Caudate nucleus (tissue), 63 donors: ENCODE measurements at places on chromosomes 1 and 21.

DNA sequence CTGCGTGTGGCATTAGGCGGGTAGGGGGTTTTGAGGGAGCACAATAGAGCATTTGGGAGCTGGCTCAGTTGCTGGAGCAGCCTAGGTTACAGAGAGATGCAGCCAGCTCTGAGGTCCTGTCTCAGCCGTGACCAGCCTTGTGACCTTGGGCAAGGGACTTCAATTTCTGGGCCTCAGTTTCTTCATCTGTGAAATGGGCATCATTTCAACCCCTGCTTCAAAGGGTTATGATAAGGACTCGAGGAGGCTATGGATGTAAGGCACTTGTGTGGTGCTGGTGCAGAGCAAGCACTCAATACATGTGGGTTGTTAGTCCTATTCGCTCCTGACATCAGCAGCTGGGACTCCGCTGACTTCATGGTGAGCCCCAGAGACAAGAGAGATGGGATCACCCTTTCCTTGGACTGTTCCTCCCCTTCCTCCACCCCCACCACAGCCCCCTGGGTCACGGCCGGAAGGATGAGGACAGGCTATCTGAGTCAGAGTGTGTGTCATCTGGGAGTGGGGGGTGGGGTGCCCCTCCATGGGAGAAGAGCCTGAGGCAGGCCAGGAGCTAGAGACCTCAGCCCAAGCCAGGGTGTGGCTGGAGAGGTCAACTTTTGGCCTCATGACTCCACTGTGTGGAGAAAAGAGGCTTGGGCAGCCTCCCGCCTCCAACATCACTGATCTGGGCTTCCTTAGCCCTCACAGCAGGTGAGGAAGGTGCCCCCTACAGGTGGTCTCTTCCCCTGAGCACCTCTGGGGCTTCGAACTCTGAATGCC is 71.4 kb upstream of the ZBTB40 start:
- no peak for DNase-seq

DNA sequence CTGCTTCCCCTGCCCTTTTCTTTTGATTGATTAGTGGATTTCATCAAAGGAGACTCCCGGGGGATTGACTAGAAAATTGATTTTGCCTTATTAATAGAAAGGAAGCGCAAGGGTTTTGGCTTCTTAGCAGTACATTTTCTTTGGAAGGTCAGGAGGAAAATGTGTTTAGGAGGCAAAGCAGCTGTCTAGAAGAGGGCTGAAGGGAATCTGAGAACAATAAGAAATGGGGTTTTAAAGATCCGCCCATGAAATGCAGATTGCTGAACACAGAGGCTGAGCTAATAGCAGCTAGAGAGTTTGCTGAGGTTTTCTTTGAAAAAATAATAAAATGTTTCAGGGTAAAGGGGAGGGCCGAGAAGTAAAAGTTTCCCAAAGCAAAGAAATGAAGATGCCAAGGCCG is 4.9 kb downstream of the SERTAD4 start:
- no peak for DNase-seq

DNA sequence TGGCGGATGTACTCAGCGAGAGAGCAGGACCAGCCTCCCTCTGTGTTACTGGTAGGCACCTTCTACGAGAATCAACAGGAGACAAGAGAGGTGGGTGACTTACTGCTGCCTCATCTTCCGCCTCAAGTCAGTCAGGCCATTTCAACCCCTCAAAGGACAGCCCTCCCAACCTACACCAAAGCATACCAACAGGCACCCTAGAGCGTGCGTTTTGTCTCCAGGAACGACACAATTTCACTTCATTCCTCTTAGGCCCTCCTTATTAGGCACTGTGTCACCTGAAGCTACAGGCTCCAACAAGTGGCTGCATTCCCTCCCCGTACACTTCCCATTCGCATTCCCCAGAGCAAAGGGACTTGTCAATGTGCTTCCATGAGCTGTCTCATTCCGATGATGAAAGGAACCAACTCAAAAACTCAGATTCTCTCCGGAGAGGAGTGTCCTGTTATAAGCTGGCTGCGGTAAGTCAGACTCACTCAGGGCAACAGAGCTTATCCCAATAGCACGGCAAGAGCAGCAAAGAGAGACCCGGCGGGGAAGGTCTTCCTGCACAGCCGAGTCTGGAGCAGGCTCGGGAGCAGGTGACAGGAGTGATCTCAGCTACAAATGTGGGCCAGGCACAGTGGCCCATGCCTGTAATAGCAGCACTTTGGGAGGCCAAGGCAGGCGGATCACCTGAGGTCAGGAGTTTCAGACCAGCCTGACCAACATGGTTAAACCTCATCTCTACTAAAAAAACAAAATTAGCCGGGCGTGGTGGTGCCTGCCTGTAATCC is 120.6 kb upstream of the IFFO2 start:
- no peak for DNase-seq

DNA sequence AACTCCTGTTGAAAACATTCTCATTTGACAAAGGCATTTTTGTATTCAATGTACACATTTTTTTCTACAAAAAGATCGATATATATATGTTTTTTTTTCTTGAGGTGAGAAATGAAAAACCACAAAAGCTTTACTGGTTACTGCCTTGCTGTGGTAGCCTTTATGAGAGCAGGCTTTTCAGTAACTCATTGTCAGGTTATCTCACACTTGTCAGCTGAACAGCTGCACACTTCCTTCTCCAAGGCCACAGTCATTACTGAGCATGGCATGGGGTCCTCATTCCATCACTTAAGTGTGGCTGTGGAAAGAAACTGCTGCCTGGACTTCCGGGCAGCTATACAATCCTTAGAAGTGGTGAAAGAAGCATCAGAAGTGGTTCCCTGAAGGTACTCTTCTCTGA is 169.3 kb upstream of the ZP4 start:
- DNase-seq, result no peak

DNA sequence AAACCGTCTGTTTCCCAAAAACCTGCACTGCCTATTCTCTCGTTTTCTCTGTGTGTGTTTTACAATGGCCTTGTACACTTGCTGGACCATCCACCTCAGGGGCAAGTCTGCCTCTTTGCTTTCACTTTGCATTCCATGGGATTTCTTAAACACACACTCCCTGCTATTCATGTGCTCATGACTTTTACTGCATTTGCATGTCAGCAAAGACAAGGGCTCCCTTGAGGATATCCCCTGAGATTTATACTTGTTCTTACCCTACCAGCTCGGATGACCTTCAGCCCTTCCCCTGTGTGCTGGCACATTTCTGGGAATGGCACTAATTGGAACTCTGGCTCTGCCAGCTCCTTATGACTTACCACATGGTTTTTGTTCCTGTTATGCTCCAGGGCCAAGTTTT is 386.9 kb downstream of the AMY1C start:
- DNase-seq, result no peak

DNA sequence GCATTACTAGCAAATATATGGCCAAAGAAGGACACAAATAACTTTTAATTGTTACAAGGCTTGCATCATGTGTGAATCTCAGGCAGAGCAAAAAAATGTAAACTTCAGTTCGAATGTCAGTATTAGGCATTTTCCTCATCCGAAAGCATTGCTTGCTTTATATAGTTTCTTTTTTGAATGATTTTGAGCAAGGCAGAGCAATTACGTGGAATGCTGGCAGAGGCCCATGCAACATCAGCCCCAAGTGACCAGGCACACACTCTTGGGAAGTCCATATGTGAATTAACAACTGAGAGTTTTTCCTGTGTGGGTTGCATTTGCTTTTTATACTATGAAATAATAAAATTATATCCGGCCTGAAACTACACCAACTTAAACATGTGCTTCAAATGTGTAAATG is 274.8 kb downstream of the PTPRC start:
- DNase-seq, result no peak

GRCh38 chr21:21247424-21247823 is 249.2 kb downstream of the NCAM2 start:
- DNase-seq, result no peak

GRCh38 chr1:2322065-2322571 is 69.2 kb downstream of the MORN1 start:
- DNase-seq, result no peak

- DNase-seq, result no peak
Measured at GRCh38 chr1:231460614-231461013, 38.5 kb upstream of the EGLN1 start.

DNA sequence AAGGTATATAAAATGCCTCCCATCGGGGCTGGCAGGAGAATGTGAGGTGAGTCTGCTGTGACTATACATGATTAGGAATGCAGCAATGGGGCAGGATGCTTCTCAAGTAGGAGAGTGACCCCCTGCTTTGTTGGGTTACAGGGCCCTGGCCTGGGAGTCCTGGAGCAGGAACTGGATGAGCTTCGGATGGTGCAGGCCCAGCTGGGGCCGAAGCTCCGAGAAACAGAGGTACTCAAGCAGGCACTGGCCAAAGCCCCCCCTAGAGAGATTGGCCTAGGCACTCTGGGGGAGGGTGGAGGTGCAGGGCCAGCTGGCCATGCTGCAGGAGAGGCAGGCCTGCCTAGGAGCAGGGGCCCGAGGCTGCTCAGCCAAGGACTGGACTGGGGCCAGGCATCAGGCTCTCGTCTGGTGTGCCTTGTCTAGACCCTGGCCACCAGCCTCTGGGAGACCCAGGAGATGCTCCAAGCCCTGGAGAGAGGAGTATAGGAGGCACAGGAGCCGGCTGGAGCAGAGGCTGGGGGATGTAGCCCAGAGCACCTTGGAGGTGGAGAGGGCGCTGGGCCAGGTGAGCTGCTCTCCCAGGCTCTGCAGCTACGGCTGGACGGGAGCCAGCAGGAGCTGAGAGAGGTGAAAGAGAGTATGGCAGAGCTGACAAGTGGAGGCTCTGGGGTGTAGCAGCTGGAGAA is 32.8 kb upstream of the PKP1 start:
- DNase-seq, result no peak

- no peak for DNase-seq
Measured at GRCh38 chr1:19036041-19036812, 79.8 kb upstream of the IFFO2 start.
